Stimulated activated CD8-positive, alpha-beta memory T cell treated with anti-CD3 and anti-CD28 coated beads, Interleukin-4, amount 100 ng/mL, for 24 hours (primary cell): ENCODE measurements at places on chromosomes 7 and 10.

- no peak for DNase-seq
Observed at GRCh38 chr7:12821746-12822145, 134.3 kb downstream of the ARL4A start.

DNA sequence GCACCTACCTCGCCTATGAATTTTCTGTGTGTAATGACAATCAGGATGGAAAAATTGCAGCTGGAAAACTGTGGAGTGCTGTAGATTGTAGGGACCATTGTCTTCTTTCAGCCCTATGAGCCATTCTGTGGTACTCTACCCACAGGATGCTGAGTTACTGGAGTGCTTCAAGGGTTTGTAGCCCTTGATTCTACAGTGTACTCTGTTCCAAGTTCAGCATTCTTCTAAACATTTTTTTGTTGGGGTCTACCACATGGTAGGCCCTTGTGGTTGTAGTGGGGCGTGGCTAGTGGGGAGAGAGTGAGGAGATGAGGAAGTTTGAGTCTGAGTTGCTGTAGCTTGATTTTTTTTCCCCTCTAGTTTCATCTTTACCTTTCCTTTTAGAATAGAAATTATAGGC lies 33.5 kb downstream of the REEP3 start:
- peak; percentile 4 for DNase-seq

- DNase-seq = no peak
Observed at GRCh38 chr10:35946556-35946955, 304.5 kb upstream of the FZD8 start.

GRCh38 chr10:131933696-131934086 lies 32.9 kb downstream of the PPP2R2D start:
- DNase-seq = no peak

- DNase-seq = no peak
Observed at GRCh38 chr7:95389516-95389915, 6.7 kb downstream of the PON3 start.

DNA sequence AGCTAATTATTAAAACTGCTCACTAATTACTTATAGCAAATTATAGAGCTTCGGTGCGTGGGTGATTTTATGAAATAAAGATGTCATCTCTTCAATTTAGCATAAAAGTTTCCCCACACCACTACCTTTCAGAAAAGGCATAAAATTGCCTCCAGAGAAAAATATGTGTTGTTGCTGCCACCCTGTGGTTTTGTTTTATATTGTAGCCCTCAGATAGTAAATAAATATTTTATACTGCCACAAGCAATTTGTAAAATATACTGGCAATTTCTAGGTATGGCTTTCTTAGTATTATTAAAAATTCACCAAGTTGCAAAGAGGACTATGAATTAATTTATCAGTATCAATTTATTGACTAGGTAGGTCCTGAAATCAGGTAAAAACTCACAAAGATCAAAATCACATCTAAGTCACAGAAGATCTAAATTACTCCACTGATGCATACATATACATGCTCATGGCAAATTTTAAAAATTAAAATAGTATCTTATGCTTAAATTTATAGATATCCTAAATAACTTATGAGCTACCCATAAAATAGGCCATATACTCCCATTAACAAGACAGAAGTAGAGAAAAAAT lies 26.5 kb downstream of the ASNS start:
- DNase-seq = no peak

DNA sequence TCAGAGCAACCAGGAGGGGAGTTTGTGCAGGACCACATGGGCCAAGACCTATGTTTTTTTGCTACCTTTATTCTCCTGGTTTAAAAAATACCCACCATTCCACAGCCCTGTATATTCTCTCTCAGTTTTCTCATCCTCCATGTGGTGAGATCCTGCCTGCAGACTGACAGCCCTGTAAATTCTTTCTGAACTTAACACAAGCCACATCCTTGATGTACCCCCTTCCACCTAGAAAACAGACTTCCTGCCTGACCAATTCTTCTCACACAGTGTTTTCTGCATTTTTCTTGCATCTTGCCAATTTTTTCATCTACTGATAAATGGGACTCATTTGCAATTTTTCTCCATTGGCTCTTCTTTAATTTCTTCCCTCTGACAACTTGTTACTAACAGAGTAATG lies 78.4 kb downstream of the INSYN2A start:
- no peak for DNase-seq

DNA sequence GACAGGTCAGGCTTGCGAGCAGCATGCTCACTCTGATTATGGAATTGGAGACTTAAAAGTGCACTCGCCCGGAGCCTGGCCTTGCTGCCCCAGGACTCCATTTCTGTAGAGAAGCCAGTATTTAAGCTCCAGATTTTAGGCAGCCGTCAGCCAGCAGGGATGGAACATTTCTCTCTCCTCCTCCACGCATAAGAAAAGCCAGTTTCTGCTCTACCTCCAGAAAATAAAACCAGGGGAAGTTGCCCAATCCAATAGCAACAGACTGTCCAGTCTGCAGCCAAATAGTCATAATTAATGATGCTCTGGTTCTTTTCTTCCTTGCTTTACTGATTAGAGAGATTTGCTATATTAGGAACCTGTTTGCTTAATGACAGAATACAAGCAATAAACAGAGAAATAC lies 203.2 kb downstream of the GFRA1 start:
- no peak for DNase-seq

DNA sequence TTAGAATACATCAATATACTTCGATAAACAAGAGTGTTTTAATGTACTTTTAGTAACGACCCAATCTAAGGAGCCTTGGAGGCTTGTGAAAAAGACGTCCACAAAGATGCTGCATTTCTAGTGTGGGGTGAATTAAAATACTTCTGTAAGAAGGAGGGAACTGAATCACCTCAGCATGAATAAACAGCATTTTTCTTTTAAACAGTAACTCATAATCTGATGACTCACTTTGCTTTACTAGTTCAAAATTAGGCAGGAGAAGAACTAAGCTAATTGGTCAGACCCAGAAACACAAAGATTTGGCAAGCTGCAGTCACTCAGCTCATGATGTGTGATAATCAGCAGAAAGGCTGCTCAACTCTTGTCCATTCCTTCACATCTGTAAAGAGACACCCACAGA lies 24.2 kb downstream of the NCOA4 start:
- DNase-seq = no peak

DNA sequence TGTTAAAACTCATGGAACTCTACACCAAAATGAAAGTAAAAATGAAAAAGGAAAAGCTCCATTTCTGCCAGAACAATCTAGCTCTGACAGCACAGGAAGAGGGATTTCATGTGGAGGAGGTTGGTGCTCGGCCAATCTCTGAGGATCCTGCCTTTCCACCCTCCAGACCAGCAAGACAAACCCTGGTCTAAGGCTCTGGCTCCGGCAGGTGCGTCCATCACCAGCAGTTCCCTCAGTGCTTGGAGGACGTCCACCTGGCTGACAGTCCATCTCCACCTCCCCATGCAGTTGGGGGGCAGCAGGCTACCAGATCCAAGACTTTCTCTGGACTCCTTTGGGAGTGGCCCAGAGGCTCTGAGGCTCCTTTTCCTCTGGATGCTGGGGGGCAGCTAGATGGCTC lies 25.0 kb upstream of the LOXL4 start:
- DNase-seq = no peak

DNA sequence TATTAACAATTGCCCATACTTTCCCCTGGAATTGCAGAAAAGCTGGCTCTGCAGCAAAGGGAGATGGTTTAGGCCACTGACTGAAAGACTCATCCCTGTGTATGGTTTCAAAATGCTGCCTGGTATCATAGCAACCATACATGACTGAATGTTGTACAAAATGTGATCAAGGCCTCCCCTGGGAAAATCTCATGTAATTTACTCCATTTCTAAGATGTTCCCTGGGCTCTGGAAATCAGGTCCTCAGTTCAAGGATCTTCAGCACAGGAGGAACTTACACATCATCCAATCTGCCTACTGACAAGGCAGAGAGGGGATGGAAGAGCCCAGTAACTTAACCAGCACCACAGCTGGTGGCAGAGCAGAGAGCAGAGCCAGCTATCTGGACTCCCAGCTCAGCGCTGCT lies 111.8 kb downstream of the JAZF1 start:
- DNase-seq = no peak

DNA sequence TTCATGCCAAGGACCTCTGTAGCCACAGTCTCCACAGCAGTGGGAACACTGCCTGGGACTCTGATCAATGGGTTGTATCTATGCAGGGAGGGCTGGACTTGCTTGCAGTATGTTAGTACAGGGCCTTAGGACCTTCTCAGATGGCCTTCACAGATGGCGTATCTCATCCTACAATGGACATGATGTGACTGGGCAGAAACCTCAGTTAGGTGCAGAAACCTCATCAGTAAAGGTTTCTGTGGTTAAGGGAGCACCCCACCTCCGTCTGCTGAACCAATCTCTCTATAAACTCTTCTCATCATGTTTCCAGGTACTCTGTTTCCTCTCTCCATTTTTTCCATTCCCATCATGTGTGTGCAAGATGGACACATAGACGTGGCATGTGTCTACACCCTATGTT lies 154.9 kb downstream of the EVX1 start:
- no peak for DNase-seq

GRCh38 chr7:56218510-56218909 lies 102.3 kb upstream of the NUPR2 start:
- no peak for DNase-seq

DNA sequence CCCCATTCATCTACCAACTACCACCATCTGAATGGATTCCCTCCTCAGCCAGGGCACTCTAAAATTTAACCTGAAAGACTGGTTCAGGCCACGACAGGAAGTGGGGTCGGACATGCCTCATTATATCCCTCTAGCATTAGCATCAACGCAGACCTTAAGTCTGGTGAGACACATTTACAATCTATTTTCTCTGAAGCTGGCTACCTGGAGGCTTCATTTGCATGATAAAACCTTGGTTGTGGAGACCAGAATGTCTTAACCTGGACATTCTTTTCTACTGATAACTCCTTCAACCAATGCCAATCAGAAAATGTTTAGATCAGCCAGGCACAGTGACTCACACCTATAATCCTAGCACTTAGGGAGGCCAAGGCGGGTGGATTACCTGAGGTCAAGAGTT lies 42.3 kb downstream of the SVOPL start:
- no peak for DNase-seq

- DNase-seq = no peak
Observed at GRCh38 chr10:91061608-91062007, 140.7 kb upstream of the ANKRD1 start.

GRCh38 chr7:90720984-90721760 lies 125.1 kb downstream of the CDK14 start:
- DNase-seq = no peak

DNA sequence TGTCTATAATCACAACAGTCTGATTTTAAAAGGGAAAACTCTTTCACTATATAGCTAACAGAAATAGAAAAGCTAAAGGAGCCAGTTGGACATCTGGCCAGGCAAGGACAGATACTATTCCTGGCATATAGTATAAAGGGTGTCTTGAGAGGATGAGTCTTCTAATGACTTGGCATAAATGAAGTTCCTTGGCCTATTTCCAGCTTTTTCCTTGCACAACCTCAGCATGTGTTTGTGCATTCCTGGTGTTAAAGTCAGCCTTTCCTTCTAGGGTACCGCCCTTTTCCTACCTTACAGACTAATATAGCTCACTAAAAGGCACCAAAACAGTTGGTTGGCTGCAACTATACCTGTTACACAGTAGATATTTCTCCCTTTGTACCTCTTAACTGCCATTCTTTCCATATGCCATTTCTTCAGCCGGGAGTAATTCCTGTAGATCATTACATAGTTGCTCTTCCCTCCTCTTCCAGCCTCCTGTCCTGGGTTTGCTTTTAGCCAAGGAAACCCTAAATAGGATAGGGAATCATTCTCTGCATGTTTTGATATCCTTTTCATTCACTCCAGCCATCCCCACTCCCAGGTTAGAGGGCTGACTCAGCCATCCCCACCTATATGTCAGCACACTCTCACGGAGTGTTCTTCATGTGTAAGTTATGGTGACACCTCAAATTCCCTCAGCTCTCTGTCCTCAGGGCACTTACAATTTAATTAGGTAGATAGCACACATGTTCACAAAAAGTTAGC lies 102.1 kb upstream of the MDFIC start:
- DNase-seq = no peak

DNA sequence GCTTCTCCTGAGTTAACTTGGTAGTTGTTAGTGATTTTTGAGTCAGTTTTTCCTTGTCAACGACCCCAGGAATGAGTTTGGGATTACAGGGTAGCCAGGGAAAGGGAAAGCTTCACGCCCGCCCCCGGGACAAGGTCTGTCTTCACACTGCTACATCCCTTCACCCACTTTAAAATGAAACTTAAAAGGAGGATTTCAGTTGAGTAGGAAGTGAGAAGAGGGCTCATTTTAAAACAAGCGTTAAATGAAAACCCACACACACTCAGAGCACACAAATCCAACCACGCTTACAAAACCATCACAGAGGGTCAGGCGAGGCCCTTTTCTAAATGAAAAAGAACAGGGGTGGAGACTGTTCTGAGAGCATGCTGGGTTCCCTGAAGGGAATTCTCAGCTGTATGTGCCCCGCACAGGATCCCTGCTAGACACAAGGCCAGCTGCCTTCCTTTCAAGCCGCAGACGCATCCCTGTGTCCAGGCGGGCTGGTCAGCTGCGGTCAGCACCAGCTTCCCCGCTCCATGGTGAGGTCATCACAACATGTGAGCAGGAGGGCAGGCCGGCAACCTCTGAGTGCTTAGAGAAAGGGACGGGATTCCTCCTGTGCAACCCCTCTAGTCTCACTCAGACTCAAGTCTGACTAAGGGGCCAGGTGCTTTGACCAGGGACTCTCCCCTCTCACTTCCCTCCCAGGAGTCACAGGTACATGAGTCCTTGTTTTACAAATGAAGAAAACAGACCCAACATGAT lies 111.8 kb downstream of the EGFR start:
- DNase-seq = no peak

GRCh38 chr7:119090851-119091250 lies 866.3 kb downstream of the ANKRD7 start:
- DNase-seq = no peak

DNA sequence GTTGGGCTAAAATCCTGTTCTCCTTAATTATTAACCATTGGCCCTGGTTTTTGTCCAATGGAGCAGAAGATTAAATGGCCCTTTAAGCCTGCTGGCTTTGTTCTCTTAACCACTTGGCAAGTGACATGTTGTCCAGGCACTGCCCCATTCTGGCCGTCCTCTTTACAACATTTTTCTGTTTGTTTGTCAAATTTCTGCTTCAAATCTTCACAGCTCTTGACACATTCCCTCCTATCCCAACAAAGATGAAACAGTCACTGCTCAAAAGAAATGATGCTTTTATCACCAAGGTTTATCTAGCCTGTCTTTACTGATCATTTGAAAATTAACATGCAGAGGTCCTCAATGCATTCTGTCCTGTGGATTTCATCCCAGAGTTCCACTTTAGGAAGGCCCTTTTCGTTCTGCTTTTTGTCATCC lies 700.4 kb downstream of the KCNMA1 start:
- no peak for DNase-seq

DNA sequence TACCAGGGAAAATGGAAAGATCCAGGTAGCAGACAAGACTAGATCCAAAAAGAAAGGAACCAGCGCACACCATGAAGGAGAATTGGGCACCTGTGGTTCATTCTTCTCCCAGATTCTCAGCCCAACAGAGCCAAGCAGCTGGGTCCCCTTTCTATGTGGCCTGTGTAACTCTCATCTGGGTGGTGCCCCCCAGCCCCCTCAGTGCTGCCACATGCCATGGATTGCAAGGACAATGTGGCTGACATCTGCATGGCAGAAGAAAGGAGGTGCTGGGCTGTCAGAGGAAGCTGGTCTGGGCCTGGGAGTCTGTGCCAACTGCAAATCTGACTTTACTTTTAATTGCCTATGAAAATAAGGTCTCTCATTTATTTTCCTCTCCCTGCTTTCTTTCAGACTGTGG lies 21.4 kb downstream of the PRSS2 start:
- no peak for DNase-seq

- DNase-seq = no peak
Observed at GRCh38 chr10:27771231-27771630, 25.6 kb upstream of the MKX start.

- DNase-seq = no peak
Observed at GRCh38 chr7:15057272-15057671, 154.7 kb upstream of the DGKB start.
